ENCODE measurements at places on chromosomes 16 and 17.
A peak's percentile ranks its signal among the peaks of the same experiment; 100 is the strongest.

GRCh38 chr16:89060207-89060794, 33.4 kb upstream of the ACSF3 start:
- no peak for DNase-seq

DNA sequence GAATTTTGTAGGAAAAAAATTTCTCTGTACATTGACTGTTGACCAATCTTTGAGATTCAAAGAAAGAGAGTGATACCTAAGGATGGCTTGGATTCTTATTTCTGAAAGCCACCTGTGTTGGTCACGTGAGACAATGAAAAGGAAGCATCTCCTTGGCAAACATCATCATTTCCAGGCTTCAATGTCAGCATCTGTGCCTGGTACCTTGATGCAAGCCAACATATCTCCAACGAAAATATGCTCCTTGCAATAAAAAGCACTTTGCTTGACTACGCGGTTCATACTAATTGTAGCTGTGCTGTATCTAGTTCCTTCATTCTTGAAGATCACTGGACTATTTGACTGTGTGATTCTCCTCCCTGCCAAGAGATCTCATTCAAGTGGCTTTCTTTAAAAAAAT, 503.4 kb upstream of the PSMD7 start:
- DNase-seq: no peak

GRCh38 chr16:78852081-78852635, 748.4 kb downstream of the MAF start:
- no peak for DNase-seq

DNA sequence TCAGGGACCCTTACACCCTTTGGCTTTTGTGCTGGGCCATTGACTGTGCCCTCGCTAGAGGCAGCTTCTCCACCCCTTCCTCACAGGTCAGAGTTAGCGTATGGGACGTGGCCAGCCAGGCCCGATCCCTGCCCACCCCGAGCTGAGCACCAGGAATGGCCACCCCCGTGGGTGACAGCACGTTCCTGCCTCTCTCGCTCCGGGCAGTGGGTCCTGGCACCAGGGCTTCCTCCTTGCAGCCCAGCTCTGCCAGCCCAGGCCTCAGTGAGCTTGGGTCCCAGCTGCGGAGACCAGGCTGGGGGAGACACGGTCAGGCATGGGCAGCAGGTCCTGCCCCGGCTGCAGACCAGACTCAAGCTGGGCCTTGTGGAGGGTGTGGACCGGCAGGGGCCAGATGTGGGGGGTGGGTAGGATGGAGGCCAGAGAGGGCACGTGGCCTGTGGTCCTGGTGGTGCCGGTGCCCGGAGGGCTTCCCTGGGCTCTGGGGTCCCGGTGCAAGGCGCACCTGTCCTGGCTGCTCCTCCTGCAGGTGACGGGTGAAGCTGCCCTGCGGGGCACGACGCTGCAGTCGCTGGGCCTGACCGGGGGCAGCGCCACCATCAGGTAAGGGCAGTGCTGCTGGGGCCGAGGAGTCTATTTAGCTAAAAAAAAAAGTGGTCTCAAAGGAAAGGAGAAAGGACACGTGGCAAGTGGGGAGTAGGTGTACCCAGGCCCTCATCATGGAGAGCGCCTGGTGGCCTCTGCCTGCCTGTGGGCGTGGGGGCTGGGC, 18.2 kb downstream of the ASPSCR1 start:
- DNase-seq: no peak

GRCh38 chr17:5793899-5794298, 209.6 kb upstream of the NLRP1 start:
- DNase-seq: no peak

DNA sequence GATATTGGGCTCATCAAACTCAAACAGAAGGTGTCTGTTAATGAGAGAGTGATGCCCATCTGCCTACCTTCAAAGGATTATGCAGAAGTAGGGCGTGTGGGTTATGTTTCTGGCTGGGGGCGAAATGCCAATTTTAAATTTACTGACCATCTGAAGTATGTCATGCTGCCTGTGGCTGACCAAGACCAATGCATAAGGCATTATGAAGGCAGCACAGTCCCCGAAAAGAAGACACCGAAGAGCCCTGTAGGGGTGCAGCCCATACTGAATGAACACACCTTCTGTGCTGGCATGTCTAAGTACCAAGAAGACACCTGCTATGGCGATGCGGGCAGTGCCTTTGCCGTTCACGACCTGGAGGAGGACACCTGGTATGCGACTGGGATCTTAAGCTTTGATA, 2.6 kb upstream of the HPR start:
- DNase-seq: no peak

- no peak for DNase-seq
These were observed 1.6 kb downstream of the FBXL16 start for GRCh38 chr16:704047-704446.

DNA sequence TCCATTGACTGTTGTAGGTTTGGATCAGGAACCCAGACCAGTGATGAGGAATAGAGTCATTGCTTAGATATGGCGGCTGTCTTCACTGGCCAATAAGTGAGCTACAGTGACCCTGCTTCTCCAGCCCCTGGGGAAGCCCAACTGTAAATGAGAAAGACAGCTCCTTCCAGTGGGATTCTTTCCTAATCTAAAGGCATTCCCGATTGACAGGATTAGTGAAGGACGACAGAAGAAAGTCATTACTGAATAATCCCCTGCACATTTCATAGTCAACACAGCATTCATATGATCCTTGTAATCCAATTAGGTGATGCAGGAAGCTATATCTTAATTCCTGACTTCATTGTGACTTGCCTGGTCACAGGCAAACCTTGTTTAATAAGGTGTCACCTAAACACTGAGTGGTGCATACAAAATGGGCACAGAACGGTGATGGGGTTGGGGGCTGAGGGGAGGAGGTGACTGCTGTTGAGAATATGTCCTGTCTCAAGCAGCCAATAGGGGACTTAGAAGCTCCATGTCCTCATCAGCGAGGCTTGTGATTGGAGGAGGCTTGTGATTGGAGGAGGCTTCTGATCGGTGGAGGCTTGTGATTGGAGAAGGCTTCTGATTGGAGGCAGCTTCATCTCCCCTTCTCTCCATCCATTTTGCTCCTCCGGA, 242.6 kb downstream of the XYLT1 start:
- DNase-seq: no peak

- peak; percentile 29 for DNase-seq
These were observed 16.2 kb upstream of the HAS3 start for GRCh38 chr16:69089091-69089910.

- DNase-seq: no peak
These were observed 7.2 kb downstream of the PDK2 start for GRCh38 chr17:50102164-50102991.
